ENCODE measurements at places on chromosomes 12 and 14. TPM values are rescaled to one million over a fixed set of nuclear protein-coding genes. Genes with fewer than 3 reads are reported as not detected.

GRCh38 chr12:14979468-14979867, 6.6 kb downstream of the PDE6H start:
- H3K4me1 ChIP-seq, result no peaks in the 10 kb centered on the region
- H3K27ac ChIP-seq, result no peak overlapping the region
- H3K36me3 ChIP-seq, result no peaks in the 10 kb centered on the region
- H3K4me3 ChIP-seq, result no peak overlapping the region

- no peak overlapping the region for H3K4me3 ChIP-seq
- peaks cover 15% of the 10 kb centered on the region for H3K4me1 ChIP-seq
- H3K27me3 ChIP-seq, result peaks cover 38% of the 10 kb centered on the region
- no peak overlapping the region for H3K27ac ChIP-seq
- H3K36me3 ChIP-seq, result no peaks in the 10 kb centered on the region
Observed at GRCh38 chr14:70192915-70193314, 4.2 kb upstream of the SLC8A3 start.

DNA sequence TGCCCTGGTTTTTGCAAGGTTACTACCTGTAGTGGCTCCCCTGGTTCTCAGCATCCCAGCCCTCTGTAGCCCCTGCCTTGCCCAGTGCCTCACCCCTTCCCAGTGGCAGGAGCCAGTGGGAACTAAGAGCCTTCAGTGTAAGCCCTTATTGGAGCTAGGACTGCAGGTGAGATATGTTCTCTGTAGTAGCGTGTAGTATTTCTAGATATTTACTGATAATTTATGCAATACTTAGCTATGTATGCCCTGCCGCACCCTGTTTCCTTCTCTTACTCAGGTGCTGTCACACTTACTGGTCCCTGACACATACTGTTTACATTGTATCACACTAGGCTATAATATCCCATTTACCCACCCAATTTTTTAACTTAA, 3.6 kb downstream of the BMAL2 start:
- H3K4me1 ChIP-seq, result peaks cover 29% of the 10 kb centered on the region
- peaks cover 30% of the 10 kb centered on the region for H3K27me3 ChIP-seq
- DNase-seq, result no peak
- H3K27ac ChIP-seq, result no peak overlapping the region
- H3K36me3 ChIP-seq, result no peaks in the 10 kb centered on the region
- H3K4me3 ChIP-seq, result no peak overlapping the region

DNA sequence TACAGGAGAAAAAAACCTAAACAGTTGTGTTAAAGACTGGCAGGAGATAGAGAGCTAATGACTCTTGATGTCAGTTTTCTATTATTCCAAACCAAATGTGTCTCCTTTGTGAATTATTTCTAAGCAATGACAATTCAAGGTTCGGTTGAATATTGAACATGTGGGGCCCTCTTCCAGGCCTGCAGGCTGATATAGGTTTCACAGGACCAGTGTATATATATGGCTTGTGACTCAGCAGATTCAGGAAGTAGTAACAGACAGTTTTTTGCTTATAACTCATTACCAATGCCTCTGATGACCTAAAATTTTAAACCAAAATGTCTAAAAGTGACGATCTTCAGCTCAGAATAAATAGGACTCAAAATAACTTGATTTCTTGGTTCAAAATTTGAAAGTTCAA, 33.7 kb upstream of the NPAS3 start:
- H3K27ac ChIP-seq, result no peak overlapping the region
- DNase-seq, result no peak
- no peaks in the 10 kb centered on the region for H3K27me3 ChIP-seq
- H3K4me1 ChIP-seq, result no peaks in the 10 kb centered on the region

DNA sequence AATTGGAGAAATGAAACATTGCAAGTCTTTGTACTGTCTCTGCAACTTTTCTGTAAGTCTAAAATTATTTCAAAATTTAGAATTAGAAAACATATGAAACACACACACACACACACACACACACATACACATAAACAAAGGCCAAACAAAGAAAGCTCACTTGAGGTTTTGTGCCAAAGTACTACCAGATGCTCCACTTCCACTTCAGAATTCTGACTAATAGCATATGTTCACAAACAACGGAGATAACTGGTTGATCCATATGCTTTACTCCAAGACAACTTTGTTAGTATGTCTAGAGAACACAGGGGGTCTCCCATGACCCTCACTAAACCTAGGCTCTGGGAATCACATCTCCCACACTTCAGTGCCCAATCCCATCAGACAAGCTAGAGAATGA, 133.8 kb upstream of the CLEC14A start:
- H3K27me3 ChIP-seq, result no peaks in the 10 kb centered on the region
- H3K27ac ChIP-seq, result no peak overlapping the region
- DNase-seq, result no peak
- H3K4me1 ChIP-seq, result no peaks in the 10 kb centered on the region

- H3K4me1 ChIP-seq, result peaks cover 73% of the 10 kb centered on the region
- H3K27ac ChIP-seq, result peak overlapping the region; percentile 89
- H3K27me3 ChIP-seq, result no peaks in the 10 kb centered on the region
- H3K4me3 ChIP-seq, result peak overlapping the region; percentile 34
Observed at GRCh38 chr12:109462868-109463692, 14.0 kb downstream of the KCTD10 start.

GRCh38 chr12:13465635-13466034, 269.1 kb downstream of the EMP1 start:
- H3K36me3 ChIP-seq, result no peaks in the 10 kb centered on the region
- no peaks in the 10 kb centered on the region for H3K4me1 ChIP-seq
- DNase-seq, result no peak
- H3K4me3 ChIP-seq, result no peak overlapping the region
- no peaks in the 10 kb centered on the region for H3K27me3 ChIP-seq

DNA sequence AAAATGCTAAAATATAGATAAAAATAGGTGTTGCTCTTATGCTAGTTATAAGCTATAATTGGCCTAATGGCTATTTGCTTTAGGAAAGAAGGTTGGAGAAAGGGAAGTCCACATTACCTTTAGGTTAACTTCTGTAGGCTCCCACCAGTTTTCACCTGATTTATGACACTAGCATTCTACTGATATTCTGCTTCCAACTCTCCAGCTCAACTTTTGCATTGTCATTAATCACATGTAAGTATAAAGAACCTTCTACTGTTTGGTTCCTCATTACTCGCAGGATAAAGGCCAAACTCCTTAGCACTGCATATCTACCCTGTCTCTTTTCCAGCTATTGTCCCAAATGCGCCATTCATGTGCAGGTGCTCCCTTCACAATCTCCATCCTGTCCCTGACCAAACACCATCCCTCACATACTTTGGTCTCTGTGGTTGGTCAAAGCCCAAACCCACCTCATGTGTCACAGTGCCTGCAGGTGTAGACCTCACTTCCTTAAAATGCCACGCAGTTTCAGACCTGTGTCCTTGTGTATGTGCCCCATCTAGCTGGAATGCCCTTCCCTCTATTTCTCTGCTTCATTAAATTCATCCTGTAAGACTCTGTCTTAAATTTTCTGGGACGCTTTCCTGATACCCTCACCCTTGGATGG, 3.3 kb downstream of the DDHD1 start:
- peaks cover 23% of the 10 kb centered on the region for H3K27me3 ChIP-seq
- H3K36me3 ChIP-seq, result no peaks in the 10 kb centered on the region
- no peak for DNase-seq
- peaks cover 26% of the 10 kb centered on the region for H3K4me1 ChIP-seq

DNA sequence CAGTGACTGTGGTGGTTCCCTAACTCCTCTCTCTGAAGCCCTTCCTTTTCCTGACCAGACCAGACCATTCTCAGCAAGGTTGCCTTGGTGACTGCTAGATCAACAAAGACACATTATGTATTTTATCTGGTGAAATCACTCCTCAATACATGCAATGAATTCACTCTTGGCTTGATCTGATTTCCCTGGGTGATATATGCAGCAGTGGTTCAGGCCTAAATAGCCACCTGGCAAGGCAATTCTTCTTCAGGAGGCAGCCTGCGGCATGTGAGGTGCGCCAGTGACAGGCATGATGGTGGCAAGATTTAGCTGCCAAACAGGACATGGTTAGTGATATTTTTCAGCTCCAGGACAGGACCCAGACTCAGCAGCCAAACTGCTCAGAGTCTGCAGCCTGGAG, 350.3 kb upstream of the CCDC196 start:
- no peak overlapping the region for H3K4me3 ChIP-seq
- DNase-seq, result no peak
- H3K27ac ChIP-seq, result no peak overlapping the region
- no peaks in the 10 kb centered on the region for H3K4me1 ChIP-seq
- H3K36me3 ChIP-seq, result no peaks in the 10 kb centered on the region

DNA sequence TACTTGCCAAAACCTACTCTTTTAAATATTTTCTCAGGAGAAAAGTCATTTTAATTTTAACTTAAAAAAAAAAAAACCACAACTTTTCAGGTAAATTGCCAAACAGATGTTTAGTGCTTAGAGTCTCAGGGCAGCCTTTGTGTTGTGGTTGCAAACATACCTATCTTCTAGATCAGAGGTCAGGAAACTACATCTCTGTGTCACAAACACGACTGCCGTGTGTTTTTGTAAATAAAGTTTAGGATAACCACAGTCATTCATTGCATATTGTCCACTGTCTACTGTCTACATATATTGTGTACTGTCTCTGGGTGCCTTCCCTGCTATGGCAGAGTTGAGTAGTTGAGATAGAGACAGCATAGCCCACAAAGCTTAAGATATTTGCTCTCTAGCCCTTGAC, 48.9 kb downstream of the DYRK2 start:
- H3K36me3 ChIP-seq, result no peaks in the 10 kb centered on the region
- H3K27me3 ChIP-seq, result no peaks in the 10 kb centered on the region
- DNase-seq, result no peak
- H3K27ac ChIP-seq, result no peak overlapping the region

DNA sequence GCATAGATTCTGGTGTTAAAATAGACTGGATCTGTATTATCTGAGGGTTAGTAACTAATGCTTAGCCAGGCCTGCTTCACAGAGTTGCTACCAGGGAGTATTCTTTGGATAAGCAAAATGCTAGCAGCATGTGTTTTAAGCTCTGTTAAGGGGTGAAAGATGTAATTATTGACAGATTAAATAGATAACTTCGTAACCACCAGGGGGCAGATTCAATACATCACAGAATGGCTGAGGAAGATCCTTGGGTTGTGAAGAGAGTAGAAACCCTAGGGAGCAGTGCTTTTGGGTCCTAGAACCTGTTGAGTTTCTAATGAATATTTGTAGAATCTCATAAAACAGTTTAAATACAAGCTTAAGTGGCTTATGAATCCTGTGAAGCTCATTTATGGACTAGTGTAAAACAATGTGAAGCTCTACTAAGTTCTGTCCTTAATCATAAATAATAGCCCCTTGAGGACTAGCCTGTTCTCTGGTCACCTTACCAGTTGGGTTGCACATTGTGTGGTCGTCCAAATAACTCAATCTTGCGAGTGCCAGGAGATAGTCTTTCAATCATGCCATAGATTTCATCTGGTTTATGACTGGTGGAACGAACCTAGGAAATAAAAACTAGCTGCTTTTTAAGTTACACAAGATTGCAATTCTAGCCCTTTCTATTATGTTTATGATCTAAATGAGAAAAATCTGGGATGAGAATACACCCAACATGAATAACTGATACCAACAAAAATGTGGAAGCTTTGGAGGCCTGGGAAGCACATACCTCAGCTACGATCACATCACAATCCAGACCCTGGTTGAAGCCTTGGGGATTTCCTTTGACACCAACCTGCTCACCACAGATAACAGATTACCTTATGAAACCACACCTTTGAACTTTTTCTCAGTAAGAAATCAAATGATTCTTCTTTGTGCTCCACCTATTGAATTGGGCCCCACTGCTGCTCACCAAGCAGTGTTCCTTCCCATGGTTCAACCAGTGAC, 12.3 kb downstream of the METTL3 start:
- no peaks in the 10 kb centered on the region for H3K27me3 ChIP-seq
- no peak overlapping the region for H3K4me3 ChIP-seq
- H3K4me1 ChIP-seq, result peaks cover 12% of the 10 kb centered on the region
- peak overlapping the region; percentile 29 for H3K27ac ChIP-seq
- H3K36me3 ChIP-seq, result peaks cover 67% of the 10 kb centered on the region
- DNase-seq, result peak; percentile 95

GRCh38 chr12:57477710-57478681, 1.7 kb downstream of the ARHGAP9 start:
- H3K4me3 ChIP-seq, result no peak overlapping the region
- peaks cover 44% of the 10 kb centered on the region for H3K4me1 ChIP-seq
- DNase-seq, result no peak
- peaks cover 45% of the 10 kb centered on the region for H3K27me3 ChIP-seq

DNA sequence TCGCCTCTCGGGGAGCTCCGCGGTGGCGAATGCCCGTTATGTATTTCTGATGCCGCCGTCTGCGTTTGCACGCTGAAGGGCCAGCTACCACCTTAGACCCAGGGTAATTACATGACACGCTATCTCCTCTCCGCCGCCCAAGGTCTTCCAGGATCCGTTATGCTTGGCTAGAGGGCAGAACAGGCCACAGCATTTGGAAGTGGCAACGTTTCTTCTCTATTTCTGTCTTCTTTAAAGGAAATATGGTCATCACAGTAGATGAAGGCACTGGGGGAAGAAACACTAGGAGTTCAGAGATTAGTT, 861 bp upstream of the MDGA2 start:
- DNase-seq, result no peak
- peaks cover 72% of the 10 kb centered on the region for H3K27me3 ChIP-seq

GRCh38 chr12:44154128-44154527, 318.2 kb downstream of the TMEM117 start:
- no peaks in the 10 kb centered on the region for H3K27me3 ChIP-seq
- no peaks in the 10 kb centered on the region for H3K36me3 ChIP-seq
- H3K4me3 ChIP-seq, result no peak overlapping the region

DNA sequence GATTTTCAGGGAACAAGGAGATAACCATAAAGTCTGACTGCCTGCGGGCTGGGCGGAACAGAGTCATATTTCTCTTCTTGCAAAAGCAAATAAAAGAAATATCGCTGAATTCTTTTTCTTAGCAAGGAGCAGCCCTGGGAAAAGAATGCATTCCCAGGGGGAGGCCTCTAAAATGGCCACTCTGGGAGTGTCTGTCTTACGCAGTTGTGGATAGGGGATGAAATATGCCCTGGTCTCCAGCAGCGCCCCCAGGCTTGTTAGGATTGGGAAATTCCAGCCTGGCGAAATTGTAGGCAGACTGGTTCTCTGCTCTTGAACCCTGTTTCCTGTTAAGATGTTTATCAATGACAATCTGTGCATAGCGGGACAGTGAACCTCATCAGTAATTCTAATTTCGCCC, 40.5 kb downstream of the PCNX1 start:
- H3K27ac ChIP-seq, result no peak overlapping the region
- DNase-seq, result peak; percentile 42
- H3K36me3 ChIP-seq, result peaks cover 56% of the 10 kb centered on the region
- no peaks in the 10 kb centered on the region for H3K27me3 ChIP-seq
- H3K4me1 ChIP-seq, result no peaks in the 10 kb centered on the region
- no peak overlapping the region for H3K4me3 ChIP-seq

Gene SERPINA1
- total RNA-seq, result not detected

Gene TMCC3
- 2.4 TPM for total RNA-seq

Gene LBHD2
- not detected for total RNA-seq

Gene ACSM4
- not detected for total RNA-seq

Gene PEBP1
- total RNA-seq, result 442 TPM

Gene HOXC6
- total RNA-seq, result not detected

Gene MYO1H
- not detected for total RNA-seq

Gene SDSL
- not detected for total RNA-seq

Gene NYNRIN
- 20.0 TPM for total RNA-seq

Gene NUP107
- 124 TPM for total RNA-seq

Measured in GM23338 (cell line).